ENCODE measurements at places on chromosomes 11 and 22.
A peak's percentile ranks its signal among the peaks of the same experiment; 100 is the strongest.

DNA sequence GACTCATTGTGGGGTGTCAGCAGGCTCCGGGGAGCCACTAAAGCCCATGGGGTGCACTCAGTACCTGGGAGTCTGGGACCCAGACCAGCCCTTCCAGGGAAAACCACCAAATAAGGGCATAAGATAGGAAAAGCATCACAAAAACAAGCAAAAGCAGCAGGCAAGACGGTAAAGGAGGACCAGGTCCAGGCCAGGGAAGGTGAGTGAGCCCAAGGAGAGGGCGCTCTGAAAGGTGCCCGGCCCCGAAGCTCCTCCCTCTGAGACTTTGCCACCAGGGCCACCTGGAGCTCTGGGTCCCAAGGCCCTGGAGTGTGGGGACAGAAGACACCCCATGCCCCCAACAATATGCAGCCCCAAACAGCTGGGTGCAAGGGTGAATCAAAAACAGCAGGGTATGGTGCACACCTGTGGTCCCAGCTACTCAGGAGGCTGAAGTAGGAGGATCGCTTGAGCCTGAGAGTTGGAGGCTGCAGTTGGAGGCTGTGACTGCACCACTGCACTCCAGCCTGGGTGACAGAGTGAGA is 5.2 kb upstream of the IL17REL start:
- no peak for DNase-seq

- no peak for DNase-seq
Measured at GRCh38 chr22:44396727-44397722, 84.3 kb upstream of the SHISAL1 start.

DNA sequence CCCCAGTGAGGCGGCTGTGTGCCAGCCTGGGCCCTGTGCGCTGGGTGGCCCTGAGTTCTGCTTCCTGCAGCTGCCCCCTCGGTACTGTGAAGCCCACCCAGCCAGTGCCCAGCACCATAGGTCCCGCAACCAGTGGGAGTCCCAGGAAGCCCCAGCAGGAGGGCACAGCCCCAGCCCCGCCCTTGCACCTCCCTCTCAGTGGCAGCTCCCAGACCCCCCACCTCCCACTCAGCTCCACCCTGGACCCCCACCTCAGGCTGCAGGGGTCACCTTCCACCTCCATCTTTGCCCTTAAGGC is 30.9 kb downstream of the MOB2 start:
- no peak for DNase-seq

DNA sequence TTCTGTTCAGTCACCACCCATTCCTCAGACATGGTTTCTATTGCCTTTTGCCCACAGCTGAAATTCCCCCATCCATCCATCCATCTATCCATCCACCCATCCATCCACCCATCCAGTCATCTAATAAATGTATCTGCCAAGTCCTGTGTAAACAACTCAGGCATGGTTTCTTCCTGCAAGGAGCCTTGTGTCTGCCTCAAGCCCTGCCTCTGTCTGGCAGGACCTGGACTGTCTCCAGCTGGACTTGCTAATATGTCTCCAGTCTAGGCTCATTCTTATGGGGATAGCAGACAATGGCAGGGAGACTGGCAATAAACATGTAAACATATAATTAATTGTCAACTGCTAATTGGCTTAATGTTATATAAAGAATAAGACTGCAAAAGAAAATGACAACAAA is 64.7 kb upstream of the AMPD3 start:
- DNase-seq, result peak; percentile 42

DNA sequence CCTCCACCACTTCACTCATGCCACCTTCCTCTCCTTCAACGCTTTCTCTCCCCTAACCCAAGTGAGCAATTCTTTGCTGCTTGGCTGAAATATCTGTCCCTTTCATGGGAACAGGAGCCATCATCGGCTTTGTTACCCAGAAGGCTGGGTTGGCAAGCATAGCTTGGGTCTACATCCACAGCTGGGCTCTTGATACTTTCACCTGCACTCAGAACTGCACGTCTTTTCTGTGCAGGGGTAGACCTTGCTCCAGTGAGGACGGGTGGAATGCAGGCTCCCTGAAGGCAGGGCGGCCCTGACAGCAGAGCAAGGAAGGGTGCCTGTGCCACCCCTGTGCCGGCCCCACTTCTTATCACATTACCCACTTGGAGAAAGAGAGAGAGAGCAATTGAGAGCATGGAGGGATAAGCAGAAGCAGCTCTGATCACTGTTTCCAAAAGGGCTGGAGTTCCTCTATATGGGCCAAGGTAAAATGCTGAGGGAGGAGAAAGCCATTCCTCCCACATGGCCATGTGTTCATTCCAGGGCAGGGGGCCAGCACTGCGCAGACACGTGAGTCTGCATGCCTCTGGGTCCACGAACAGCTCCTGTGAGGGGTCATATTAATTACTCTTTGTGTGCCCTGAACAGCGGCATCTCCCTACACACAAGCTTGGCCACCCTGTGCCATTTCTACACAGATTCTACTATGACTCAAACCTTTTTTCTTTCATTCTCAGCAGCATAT is 181.8 kb downstream of the BUD13 start:
- no peak for DNase-seq

DNA sequence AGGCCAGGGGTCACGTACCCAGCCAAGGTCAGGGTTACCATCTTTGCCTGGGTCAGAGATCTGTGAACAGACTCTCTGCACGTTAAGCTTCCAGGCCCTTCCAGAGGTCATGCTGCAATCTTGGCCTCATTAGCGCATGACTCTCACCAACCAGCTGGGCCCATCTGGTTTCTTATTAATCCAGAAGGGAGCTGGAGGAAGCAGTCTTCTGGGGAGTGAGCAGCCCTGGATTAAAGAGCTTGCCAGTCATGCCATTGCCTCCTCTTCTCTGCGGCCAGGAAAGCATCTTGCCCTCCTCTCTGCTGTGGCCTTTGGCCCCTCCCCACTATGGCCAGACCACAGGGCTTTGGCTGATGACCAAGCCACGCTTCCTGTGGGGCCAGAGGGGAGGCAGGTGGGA is 57.4 kb downstream of the CHST1 start:
- peak; percentile 7 for DNase-seq

DNA sequence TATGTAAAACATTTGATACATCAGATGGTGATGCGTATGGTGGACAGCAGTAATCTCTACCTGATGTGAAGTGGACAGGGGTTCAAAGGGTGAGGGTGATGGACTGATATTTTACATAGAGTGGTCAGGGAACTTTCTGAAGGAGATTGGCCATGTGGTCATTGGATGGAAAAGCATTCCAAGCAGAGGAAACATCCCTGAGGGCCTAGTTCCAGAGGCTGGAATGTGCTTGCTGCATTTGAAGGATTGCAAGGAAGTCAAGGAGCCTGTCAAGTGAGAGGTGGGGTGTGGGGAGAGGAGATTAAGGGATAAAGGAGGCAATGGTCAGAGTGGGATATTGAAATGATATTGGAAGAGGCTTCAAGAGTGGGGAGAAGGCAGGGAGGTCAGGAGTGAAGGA is 151.9 kb upstream of the NTM start:
- no peak for DNase-seq

DNA sequence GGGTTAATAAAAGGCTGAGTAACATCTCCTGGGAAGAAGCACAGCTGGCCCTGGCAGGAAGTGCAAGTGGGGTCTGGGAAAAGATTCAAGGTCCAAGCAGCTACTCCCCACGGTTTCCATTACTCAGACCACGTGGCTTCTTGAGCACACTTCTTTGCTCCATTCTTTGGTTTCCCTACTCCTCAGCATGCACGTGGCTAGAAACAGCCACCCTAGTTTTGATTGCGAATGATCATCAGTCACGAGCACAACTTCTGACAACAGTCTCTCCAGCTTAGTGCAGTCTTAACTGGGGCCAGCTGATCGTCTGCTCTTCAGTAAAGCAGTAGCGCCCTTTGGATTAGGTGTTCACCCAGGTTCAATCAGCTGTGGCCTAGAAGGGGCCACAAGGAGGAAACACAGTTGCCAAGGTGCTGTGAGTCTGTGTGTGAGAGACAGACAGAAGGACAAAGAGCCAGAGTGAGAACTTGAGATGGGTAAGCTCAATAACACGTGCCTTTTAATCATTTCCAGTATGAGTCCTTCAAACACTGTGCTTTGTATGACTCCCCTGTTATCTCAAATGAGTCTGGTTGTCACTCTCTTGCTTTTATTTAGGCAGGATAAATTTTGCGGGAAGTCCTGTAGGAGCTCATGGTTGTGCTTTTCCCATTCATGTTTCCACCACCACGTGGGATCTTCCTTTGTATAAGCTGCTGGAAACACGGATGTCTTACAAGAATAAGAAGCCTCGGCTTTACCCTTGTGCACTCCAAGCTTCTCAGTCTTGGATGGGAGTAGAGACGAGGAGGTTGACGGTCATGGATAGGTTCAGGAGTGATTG is 901 bp upstream of the PARVA start:
- DNase-seq, result peak; percentile 90

DNA sequence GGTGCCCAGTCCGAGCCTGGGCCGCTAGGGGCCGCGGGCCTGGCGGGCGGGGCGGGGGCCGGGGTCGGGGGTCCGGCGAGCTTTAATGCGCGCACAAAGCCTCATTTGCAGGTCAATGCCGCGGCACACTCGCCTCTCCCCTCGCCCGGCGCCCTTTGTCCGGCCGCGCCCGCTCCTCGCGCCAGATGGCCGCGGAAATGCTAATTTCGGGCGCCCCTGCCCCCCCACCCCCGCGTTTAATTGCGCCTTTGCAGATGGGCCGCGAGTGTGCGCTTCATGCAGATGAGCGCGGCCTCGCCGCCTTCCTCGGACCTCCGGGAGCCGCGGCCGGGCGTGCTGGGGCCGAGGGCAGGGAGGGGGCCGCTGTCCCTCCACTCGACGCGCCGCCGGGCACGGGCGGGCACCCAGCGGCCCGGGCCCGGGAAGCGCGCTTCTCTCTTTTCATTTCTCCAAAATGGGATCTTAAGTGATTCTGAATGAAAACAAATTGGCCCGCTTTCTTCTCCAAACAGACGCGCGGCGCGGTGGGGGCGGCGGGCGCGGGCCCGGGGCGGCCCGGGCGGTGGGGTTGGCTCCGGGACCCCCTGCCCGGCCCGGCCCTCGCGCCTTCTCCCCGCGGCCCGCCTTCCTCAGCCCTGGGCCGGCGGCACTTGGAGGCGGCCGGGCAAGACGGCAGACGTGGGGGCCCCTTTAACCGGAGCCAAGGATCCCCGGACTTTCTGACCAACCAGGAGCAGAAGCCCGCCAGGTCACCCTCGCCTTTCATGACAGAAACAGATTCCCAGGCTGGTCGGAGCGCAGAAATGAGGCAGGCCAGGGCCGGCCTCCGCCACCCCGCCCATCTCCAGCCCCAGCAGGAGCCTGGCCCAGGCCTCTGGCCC is 22.9 kb downstream of the CDKN1C start:
- DNase-seq, result no peak

GRCh38 chr22:37511395-37512104 is 7.7 kb downstream of the CARD10 start:
- DNase-seq, result no peak

DNA sequence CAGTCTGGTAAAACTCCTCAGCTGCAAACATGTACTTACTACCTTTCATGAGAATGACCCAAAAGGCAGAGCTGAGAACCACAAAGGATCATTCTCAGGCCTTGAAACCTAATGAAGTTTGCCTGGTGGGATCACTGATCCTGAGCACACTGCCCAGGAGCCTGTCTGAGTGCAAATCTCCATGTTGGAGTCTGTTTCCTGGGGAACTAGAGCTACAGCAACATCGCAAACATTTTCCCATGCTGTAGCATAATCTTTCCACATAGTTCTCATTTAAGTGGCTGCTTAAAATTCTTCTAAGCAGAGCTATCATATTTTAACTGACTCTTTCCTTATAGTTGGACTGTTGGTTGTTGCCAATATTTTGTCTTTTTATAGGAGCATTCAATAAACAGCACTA is 58.5 kb downstream of the GUCY1A2 start:
- peak; percentile 69 for DNase-seq

DNA sequence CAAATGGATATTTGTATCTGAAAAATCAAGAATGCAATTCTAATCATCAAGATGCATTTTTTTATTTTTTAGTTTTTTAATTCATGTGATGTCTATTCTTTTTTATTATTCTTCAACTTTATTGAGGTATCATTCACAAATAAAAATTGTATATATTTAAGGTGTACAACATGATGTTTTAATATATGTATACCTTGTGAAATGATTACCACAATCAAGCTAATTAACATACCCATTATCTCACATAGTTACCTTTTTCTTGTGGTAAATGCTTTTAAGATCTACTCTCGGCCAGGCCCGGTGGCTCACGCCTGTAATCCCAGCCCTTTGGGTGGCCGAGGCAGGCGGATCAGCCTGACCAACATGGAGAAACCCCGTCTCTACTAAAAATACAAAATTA is 3.7 kb downstream of the HBB start:
- no peak for DNase-seq

DNA sequence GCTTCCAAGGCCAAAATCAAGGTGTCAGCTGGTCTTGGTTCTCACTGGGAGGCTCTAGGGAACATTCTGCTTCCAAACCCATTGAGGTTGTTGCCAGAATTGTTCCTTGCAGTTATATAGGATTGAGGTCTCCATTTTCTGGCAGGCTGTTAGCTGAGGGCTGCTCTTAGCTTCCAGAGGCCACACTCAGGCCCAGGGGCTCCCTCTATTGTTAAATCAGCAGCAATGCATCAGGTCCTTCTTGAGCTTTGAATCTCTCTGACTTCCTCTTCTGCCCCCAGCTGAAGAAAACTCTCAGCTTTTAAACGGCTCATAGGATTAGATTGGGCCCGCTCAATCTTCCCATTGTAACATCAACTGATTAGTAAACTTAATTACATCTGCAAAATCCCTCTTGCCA is 39.3 kb upstream of the BSX start:
- DNase-seq, result peak; percentile 66

DNA sequence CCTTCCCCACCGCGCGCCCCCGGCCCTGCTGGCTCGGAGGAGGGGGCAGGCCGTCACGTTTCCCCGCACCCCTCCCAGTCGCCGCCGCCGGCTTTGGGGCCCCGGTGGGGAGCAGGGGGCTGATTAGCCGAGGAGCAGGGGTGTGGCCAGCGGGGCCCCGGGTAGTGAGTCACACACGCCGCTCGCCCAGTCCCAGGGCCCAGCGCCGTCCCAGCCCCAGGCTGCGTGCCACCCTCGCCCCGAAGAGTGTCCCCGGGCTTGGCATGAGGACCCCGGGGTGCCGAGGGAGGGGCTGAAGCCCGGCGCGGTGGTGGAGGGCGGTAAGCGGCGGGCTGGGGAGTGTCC is 34.4 kb downstream of the PRDM11 start:
- peak; percentile 55 for DNase-seq

DNA sequence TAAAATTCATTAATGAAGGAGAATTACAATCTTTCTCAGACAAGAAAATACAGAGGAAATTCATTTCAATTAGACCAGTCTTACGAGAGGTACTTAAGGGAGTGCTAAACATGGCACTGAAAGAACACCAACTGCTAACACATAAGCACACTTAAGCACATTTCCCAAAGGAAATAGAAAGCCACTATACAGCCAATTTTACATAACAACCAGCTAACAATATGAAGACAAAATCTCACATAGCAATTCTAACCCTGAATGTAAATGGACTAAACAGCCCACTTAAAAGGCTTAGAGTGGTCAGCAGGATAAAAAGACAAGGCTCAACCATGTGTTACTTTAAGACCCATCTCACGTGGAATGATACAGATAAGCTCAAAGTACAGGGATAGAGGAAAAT is 339.5 kb upstream of the LUZP2 start:
- DNase-seq, result no peak

Measured in fibroblast of pulmonary artery (primary cell).